ENCODE measurements at places on chromosomes 12 and 14.

DNA sequence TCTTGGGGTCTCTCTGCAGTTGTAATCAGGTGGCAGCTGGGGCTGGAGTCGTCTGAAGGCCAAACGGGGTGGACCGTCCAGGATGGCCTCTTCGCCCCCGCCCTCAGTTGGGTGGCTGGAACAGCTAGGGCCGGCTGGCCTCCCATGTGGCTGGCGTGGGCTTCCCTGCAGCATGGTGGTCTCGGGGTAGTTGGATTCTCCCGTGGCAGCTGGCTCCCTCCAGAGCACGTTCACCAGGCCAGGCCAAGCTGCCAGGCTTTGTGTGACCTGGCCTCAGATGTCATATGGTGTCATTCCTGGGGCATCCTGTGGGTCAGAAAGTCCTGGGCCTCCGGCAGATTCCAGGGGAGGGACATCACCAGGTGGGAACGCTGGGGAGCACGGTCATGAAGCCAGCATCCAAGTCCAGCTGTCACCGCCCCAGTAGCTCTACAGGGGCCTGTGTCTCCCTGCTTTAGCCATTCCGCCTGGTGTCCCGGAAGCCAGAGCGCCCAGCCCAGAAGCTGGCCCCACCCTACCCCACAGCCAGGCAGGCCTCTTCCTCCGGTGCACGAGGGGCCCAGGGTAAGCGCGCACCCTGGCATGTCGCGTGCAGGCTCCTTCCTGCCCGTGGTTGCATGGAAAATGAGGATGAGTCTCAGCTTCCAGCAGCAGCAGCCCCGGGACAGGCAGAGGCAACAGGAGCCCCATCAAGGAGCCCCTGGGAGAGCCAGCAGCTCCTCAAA lies 1.3 kb upstream of the NUDT14 start:
- DNase-seq, result no peak

- peak; percentile 17 for DNase-seq
These were observed 233.2 kb downstream of the NRXN3 start for GRCh38 chr14:78403278-78403815.

DNA sequence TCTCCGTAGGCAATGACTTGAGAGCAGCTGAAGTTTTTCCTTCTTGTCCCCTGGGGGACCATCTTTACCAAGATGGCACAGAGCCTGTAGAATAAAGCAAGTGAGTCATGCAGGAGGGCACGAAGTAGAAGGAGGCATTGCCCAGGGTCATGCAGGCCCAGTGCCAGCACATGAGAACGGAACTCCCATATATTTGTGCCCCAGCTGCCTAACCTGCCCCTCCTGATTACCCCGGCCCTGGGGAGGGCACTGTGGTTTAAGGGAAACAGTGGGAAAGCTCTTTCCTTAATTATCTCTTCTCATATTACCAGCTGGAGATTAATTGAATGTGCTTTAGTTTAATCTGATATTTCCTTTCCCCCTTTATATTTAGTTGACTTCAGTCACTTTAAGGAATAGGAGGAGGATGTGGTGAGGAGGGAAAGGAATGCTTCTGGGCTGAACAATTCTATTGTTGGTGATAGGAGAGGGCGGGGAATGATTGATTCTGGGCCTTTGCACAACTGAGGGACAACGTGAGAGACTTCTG lies 51.9 kb downstream of the RASSF8 start:
- DNase-seq, result peak; percentile 88

- no peak for DNase-seq
These were observed 27.6 kb downstream of the LRFN5 start for GRCh38 chr14:41634286-41634685.
